HS-27A (cell line): ENCODE measurements at places on chromosomes 12 and 14.
A peak's percentile ranks its signal among the peaks of the same experiment; 100 is the strongest.

GRCh38 chr12:12872934-12873275 is 18.5 kb upstream of the GPRC5A start:
- no peak for DNase-seq

DNA sequence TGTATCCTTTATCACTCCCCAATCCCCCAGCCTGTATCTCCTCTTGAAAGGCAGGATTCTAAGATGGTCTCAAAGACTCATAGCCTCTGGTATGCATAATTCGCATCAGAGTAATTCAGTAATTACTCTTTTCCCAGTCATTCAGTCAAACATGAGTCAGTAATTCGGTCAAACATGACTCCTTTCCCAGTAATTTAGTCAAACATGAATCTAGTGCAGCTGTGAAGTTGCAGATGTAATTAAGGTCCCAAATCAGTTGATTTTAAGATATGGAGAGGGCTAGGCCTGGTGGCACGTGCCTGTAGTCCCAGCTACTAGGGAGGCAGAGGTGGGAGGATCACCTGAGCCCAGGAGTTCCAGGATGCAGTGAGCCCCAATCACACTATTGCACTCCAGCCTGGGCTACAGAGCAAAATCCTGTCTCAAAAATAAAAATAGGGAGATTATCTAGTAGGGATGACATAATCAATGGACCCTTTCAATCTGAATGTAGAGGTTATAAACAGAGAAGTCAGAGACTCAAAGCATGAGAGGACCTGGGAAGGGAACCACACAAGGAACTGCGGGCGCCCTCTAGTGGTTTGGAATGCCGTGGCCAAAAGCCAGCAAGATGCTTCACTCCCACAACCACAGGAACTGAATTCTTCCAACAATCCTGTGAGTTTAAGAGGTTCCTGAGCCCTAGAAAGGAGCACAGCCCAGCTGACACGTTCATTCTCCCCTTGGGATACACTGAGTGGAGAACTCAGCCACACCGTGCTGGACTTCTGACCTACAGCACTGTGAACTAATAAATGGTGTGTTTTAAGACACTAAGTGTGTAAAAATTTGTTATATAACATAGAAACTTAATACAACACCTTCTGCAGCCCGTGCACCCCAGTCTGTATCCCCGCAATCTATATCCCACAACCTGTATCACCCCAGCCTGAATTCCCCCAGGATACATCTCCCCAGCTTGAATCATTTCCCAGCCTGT is 14.3 kb upstream of the ARMH4 start:
- DNase-seq: peak; percentile 63

DNA sequence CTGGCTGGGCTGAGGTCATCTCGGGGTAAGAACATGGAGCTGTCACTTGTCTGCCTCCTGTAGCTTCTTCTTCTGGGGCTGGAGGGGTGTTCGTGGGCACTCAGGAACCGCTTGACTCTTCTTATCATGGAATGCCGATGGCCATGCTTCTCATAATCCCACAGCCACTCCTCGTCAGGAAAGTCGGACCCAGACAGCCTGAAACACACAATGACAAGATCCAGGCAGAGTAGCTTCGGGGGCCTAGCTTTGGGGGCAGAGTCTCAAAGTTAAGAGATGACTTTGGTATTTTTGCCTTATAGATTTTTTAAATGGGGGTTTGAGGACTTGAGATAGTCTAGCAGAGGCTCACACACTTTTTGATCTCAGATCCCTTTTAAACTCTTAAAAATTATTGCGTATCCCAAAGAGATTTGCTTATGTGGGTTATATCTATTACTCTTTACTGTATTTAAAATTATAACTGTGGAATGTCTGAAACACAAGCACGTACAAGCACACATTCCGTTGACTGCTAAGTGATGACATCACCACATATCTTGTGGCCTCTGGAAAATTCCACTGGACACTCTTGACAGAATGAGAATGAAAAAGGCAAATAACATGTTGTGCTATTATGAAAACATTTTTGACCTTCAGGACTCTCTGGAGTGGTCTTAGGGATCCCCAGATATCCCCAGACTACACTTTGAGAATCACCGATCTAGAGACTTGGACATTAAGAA is 43.3 kb downstream of the BEST3 start:
- DNase-seq: peak; percentile 84

- DNase-seq: no peak
These were observed 11.2 kb downstream of the ADSS1 start for GRCh38 chr14:104734991-104735779.

GRCh38 chr12:109510196-109510595 is 32.8 kb downstream of the UBE3B start:
- no peak for DNase-seq

- DNase-seq: no peak
These were observed 156.6 kb downstream of the TGFB3 start for GRCh38 chr14:75825147-75825592.

DNA sequence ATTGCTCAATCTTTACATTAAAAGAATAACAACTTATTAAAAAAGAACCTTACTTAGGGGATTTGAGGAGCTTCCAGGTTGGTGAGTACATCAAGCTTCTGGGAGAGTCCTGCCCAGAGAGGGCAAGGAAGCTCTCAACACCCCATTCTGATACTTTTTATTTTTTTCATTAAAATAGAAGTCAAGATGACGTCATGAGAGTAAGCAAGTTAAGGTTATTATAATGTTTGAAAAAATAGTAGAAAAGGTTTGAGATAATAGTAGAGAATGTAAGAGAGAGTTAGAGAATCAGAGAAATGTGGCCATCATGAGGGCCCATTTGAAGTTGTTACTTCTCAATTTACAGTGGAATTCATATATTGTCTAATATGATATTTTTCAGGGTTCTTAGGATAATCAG is 221.0 kb upstream of the SLC16A7 start:
- no peak for DNase-seq

DNA sequence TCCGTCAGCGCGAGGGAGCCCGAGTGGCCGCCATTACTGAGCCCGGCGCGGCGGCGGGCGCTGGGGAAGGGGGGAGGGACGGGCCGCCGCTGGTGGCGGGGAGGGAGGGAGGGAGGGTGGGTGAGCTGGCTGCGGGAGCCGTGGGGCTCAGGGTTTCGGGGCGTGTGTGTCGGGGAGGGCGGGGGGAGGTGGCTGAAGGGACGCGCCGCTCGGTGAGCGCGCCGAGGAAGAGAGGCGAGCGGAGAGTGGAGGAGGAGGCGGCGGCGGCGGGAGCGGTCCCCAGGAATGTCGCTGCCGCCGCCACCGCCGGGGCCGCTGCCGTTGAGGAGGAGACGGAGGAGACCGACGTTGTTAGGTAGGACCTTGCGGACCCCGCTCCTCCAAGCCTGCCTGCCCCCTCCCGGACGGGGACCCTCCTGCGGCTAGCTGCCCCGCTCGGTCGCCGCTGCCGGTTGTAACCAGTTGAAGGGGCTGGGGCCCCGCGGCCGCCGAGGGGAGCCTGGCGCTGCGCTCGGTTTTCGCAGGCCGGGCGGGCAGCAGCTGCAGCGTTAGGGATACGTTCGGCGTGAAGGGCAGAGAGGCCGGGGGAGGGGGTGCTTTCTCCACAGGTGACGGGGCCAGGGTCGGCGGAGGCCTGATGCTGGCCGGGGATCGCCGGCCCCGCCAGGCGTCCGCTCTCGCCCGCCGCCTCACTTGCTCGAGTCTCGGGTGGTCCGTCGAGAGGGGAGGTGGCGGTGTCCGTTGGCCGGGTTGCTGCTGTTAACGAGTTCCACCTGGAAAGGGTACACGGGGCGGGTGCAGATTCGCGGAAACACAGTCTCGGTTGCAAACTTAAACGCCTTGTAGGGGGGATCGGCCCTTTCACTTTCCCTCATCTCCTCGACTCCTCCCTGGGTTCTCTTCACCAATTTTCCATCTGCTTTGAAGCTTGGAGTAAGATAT is at the start of gene ARHGAP5:
ARHGAP5 (plus strand) TSS at position 224 of the 942 bp plus-strand sequence. CDS start 13,366 bp downstream, outside the sequence.
- no peak for DNase-seq
